Mammary microvascular endothelial cell (primary cell): ENCODE measurements at places on chromosomes 1 and 21. TPM values are rescaled to one million over a fixed set of nuclear protein-coding genes. Genes with fewer than 3 reads are reported as not detected.

Gene AHDC1
- total RNA-seq: 4.7 and 5.6 TPM in 2 replicates

Gene ESPN
- total RNA-seq: 0.67 and 1.1 TPM in 2 replicates

Gene CD5L
- not detected in 2 replicates for total RNA-seq

Gene POGZ
- 12.8 and 13.7 TPM in 2 replicates for total RNA-seq

Gene AIRE
- total RNA-seq: 0.15 TPM in 1 of 2 replicates, not detected in the other
